ENCODE measurements at places on chromosomes 7 and 10.

DNA sequence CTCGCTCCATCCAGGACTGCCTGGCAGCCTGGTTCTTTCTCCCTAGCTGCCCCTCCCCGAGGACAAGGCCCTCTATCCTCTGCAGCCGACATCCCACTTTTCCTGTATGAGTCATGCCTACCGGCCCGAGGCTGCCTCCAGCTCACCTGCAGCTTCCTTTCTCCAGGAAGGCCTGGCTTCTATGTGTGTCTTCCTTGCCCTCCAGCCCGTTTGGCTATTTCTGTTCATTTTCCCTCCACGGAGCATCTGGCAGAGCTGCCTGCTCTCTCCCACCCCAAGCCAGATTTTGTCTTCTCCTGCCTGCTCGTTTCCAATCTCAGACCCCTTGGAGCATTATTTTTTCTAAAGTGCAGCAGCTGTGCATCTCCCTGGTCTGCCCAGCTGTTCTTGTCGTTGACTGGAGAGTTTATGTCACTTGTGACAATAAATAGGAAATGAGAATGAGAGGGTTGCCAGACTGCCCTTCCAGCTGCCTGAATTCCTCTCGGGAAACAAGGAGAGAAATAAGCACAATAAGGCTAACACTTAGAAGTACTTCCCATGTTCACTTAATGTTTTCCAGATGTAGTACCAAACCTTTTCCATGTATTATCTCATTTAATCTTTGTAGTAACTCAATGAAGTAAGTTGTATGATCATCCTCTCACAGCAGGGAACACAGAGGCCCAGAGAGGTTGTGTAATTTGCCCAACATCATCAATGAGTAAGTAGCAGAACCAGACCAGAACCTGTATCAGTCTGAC, 19.7 kb downstream of the UBTD1 start:
- no peak for DNase-seq

DNA sequence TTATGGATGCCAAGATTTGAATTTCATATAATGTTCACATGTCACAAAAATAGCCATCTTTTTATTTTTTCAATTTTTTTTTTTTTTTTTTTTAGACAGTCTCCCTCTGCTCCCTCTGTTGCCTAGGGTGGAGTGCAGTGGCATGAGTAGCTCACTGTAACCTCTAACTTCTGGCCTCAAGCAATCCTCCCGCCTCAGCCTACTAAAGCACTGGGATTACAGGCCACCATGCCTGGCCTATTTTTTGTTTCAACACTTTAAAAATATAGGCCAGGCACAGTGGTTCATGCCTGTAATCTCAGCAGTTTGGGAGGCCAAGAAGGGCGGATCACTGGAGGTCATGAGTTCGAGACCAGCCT, 246.3 kb downstream of the SKIDA1 start:
- no peak for DNase-seq

DNA sequence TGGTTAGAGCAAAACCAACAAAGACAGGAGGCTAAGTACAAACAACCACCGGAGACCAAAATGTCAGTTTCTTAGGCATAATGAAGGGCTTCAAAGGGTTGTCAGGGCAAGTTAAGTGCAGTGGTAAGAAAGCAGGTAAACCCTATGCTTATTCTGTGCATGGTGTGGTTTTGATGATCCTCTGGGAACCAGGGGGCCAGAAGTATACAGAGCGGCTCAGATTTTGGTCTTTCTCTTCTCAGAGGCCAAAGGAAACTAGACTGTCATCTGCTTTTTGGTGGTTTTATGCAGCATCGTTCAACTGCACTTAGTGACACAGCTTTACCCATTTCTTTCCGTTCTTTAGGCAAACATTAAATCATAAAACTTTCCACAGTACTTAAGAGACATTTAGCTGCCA, 332.7 kb upstream of the CELF2 start:
- no peak for DNase-seq

DNA sequence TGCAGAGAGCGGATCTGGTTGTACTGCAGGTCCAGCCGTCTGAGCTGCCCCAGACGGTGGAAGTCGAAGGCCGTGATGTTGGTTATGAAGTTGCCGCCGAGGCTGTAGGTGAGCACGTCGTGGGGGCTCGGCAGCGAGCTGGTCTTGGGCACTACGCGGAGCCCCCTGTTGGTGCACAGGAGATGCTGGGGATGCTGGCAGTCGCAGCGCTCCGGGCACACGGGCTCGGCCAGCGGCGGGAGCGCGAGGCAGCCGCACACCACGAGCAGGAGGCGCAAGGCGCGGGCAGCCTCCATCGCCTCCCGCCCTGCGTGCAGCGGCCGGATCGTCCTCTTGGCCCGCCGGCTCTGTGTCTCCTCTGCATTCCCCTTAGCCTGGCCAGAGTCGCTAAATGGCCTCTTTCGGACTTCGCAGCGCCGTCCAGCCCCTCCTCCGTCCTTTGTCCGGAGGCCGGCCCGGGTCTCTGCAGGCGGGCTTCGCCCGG, 337 bp downstream of the TRIL start:
- no peak for DNase-seq

GRCh38 chr7:33079763-33080690, 17.5 kb upstream of the NT5C3A start:
- no peak for DNase-seq

Measured in kidney epithelial cell (primary cell).